ENCODE measurements at places on chromosomes 7 and 10. TPM values are rescaled to one million over a fixed set of nuclear protein-coding genes. Genes with fewer than 3 reads are reported as not detected.

Gene TMEM26
- not detected for total RNA-seq

Gene ZNF467
- 0.68 TPM for total RNA-seq

Gene CPED1
- total RNA-seq = 0.23 TPM

Gene CHST15
- total RNA-seq = 20.0 TPM

Gene CLCN1
- total RNA-seq = not detected

Gene CPXM2
- under 0.01 TPM for total RNA-seq

Gene CALHM3
- not detected for total RNA-seq

Gene JMJD1C
- total RNA-seq = 41.2 TPM

Gene BUD23
- 85.3 TPM for total RNA-seq

Gene NFE2L3
- 7.6 TPM for total RNA-seq

Gene CALML5
- total RNA-seq = not detected

Gene CYP17A1
- total RNA-seq = not detected

Gene DNAJC12
- 0.23 TPM for total RNA-seq

Gene PRLHR
- total RNA-seq = not detected

Gene LEP
- total RNA-seq = 0.04 TPM

Gene MRLN
- not detected for total RNA-seq

Gene NPY4R
- total RNA-seq = not detected

Gene TMEM273
- total RNA-seq = not detected

Gene HMX3
- not detected for total RNA-seq

Data from hair follicular keratinocyte (primary cell).